ENCODE measurements at places on chromosomes 1 and 21.

DNA sequence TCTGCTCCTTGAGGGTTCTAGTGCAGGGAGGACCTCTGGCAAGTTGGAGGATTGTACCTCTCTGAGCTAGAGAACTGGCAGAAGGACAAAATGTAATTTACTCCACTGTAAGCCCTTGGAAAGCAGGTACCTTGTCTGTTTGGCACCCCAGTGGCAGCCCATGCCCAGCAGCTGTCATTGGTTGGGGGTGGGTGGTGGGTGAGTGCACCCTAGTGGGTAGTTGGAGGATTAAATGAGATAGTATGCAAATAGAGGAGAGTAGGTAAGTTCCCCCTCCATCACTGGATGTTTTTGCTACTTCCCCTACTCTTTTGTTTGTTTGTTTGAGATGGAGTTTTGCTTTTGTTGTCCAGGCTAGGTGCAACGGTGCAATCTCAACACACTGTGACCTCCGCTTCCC, 69.8 kb downstream of the RYR2 start:
- peak; percentile 2 for DNase-seq

GRCh38 chr1:151511636-151512215, 539 bp downstream of the CGN start:
- DNase-seq: peak; percentile 47

- peak; percentile 47 for DNase-seq
Observed at GRCh38 chr1:44696789-44697345, 22.4 kb downstream of the ARMH1 start.

DNA sequence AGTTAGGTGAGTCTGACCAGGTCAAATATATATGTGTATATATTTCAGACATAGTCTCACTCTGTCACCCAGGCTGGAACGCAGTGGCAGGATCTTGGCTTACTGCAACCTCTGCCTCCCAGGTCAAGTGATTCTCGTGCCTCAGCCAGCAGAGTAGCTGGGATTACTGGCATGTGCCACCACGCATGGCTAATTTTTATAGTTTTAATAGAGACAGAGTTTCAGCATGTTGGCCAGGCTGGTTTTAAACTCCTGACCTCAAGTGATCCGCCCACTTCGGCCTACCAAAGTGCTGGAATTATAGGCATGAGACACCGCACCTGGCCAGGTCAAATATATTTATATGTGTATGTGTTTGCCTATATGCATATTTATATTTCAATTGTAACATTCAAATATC, 581.5 kb upstream of the B3GALT2 start:
- no peak for DNase-seq

DNA sequence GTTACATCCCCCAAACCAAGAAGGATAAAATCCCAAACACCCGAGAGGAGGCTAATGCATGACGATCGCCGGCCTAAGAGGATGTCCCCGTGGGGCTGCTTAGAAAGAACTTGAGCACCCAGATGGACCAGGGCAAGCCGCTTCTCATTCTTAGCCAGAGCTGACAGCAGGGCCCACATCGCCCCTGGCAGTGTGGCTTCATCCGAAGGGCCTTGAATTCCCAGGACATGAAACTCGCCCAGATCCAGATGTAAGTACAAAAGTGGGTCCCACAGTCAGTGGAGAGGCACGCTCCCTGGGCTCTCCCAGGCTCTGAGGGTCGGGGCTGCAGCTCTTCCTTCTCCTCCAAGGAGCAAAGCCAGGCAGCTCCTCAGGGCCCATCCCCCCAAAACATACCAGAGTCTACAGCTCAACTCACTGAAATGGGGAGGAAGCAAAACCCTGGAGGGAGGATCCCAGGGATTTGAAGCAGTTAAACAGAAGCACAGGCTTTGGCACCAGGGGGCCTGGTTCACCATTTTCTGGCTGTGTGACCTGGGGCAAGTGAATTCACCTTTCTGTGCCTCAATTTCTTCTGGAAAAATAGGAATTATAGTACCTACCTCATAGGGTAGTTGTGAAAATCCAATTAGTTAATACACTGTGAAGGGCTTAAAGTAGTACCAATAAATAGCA, 85.6 kb downstream of the MAN1C1 start:
- no peak for DNase-seq

GRCh38 chr1:89705901-89706699, 73.2 kb downstream of the LRRC8C start:
- no peak for DNase-seq

- no peak for DNase-seq
Observed at GRCh38 chr21:34825948-34826548, 157.3 kb downstream of the CLIC6 start.

DNA sequence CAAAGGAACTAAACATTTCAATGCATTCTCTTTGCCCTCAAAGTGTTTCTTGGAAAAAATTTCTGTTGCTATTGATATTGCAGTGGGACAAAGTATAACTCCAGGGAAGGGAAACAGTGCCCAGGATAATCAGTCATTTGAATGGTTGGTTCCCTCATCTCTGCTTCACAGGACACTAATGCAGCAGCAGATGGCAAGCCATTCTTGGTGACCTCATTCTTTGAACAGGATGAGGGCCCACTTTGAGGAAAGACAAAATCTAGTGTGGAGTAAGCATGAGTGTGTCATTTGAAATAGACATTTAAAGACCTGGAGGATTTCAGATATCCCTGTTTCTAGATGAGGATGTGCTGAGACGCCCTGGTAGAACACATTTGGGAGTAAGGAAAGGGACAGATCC, 32.3 kb downstream of the CHRM3 start:
- no peak for DNase-seq

- DNase-seq: no peak
Observed at GRCh38 chr1:81158592-81158991, 642.1 kb upstream of the ADGRL2 start.

GRCh38 chr1:178506177-178506576, 6.7 kb upstream of the TEX35 start:
- no peak for DNase-seq

DNA sequence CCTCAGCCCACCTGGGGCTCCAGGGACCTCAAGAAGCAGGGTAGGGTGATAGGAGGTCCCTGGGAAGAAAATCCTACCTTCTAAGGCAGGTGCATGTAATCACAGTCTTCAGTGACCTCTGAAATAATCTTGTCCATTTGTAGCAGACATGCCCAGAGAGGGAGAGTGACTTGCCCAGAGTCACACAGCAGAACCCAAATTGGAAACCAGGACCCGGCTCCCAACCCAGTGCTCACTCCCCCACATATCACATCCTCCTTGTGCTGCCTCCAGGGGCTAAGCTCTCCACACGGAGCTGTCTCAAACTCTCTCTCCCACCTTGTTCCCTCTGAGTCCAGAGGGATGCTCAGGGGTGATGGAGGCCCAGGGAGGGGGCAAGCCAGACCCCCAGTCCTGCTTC, 72.5 kb downstream of the RAP1GAP start:
- no peak for DNase-seq

- DNase-seq: no peak
Observed at GRCh38 chr1:112992780-112993179, 36.8 kb upstream of the SLC16A1 start.

- DNase-seq: peak; percentile 6
Observed at GRCh38 chr1:216221260-216221700, 202.0 kb downstream of the USH2A start.

- DNase-seq: peak; percentile 27
Observed at GRCh38 chr1:184036517-184036949, 995 bp downstream of the COLGALT2 start.

DNA sequence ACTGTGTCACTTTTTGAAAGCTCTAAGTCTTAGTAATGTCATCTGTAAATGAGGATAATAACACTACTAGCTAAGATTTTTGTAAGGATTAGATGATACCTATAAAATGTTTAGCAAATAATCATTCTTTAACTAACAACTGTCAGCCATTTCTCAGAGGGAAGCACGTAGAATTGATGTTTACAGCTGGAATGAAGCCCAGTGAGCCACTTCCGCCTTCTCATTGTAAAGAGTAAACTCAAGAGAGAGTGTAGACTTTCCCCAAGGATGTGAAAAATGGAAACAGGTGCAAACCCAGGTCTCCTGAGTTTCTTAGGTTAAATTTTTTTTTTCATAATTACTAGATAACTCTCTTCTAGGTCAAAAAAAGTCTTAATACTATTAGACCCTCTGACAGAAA, 4.9 kb downstream of the GREM2 start:
- no peak for DNase-seq

DNA sequence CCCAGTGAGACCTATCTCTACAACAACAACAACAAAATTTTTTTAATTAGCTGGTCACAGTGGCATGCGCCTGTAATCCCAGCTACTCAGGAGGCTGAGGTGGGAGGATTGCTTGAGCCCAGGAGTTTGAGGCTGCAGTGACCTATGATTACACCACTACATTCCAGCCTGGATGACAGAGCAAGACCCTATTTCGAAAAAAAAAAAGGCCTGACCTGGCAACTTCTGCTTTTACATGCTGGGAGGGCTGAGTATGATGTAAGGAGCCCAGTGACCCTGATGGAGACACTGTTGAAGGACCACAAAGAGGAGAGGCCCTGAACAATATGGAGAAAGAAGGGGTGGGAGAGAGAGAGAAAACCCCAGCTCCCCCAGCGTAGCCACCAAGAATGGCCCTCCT, 9.2 kb upstream of the VPS26C start:
- no peak for DNase-seq

DNA sequence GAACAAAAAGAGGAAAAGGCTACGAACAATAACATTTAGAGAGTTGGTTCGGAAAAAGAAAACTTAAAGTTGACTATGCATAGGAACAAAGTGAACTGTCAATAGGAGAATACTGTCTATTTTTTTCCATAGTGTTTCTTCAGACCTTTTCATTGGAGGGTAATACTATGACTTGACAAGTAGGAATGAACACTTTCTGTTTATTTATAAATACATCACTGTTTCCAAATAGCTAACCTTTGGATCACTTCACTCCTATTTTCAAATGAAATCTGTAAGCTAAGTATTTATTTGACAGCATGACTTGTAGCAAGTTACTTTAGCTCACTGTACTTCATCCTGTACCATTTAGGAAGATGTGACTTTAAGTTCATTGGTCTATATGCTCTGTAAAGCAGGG, 221.3 kb downstream of the COL24A1 start:
- DNase-seq: no peak

- no peak for DNase-seq
Observed at GRCh38 chr1:245283001-245283400, 128.2 kb downstream of the KIF26B start.

DNA sequence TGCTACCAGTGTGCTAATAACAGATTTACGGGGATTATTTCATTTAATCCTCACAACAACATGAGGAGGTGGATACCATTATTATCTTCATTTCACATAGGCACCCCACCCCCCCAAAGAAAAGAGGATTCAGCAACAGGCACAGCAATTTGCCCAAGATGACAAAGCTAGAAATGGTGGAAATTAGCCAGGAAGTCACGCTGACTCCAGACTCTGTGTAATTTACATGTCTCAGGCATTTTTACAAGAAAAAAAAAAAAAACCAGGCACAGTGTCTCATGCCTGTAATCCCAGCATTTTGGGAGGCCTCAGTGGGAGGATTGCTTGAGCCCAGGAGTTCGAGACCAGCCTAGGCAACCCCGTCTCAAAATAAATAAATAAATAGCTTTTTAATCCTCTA, 37.5 kb upstream of the PRDM2 start:
- no peak for DNase-seq

DNA sequence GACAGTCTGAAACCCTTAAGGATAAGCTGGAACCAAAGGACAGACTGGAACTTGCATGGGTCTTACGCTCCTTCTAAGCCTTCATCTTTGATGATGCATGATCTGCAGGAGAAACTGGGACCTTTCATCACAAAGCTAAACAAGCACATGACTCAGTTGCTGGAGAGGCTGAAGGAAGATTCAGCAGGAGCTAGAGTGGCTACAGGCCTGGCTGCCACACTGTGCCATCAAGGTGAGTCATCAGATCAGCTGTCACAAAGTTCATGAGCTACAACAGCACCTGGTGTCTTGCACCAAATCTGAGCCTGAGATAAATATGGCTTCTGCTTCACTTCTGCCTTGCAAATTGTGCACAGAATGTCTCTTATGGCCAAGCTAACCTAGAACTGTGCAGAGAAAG, 95.5 kb upstream of the MARK1 start:
- DNase-seq: no peak

- no peak for DNase-seq
Observed at GRCh38 chr1:216464489-216464888, 41.2 kb upstream of the USH2A start.

DNA sequence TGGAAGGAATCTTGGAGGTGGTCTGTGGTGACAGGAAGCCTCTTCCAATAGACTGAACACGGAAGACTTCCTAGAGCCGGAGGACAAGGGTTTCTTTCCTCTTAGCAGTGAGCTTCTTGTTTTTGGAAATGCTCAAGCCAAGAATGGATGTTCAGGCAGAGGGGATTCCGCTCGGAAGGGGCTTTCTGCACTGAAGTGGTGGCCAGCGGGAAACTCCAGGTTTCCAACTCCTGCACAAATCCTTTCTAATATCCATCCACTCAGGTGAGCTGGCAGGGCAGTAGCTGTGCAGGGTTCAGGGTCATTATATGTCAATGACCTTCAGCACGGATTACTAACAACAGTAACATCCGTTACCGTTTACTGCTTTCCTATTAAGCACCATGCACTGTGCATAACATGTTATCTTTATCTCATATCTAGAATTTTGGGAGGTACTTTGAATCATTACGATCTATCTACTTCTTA, 573 bp upstream of the CPT2 start:
- DNase-seq: no peak

GRCh38 chr1:53257454-53258081, 19.2 kb upstream of the MAGOH start:
- DNase-seq: no peak

DNA sequence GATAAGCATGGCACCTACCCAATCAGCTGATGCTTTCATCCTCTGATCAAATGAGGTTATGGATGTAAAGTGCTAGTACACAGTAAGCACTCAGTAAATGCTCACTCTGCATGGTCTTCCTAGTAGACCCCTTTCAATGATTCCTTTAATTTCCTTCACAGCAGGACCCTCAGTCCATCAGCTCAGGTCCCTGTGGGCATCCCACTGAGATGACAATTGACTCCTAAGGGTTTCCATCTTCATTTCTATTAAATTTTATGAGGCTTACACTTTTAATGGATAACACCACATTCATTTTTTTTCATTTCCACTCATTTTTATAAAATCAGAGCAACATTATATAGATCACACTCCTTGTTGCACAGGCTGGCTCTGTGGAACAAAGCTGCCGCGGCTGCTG, 12.8 kb downstream of the RHOU start:
- DNase-seq: no peak

DNA sequence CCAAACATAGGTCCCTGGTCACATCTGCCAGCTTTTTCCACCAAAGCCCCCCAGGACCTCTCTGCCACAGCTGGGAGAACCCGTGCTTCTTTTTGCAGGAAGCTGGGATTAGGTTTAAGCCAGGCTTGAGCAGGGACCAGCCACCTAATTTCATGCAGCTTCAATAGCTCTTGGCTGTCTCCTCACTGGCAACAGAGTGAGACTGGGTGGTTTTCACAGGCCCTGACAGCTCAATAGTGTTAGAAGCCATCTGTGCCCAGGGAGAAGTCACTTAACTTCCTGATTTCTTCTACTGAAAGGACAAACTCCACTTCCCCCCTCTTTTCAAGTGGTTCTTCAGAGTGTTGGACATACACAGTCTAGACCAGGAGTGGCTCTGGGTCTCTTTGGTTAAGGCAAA, 20.4 kb upstream of the SRSF4 start:
- DNase-seq: no peak

- no peak for DNase-seq
Observed at GRCh38 chr1:33371334-33371733, 50.4 kb upstream of the A3GALT2 start.

GRCh38 chr21:41110664-41111063, 57.3 kb upstream of the BACE2 start:
- DNase-seq: no peak
